Heart left ventricle (tissue), 16 donors: ENCODE measurements at places on chromosomes 7 and 10.

GRCh38 chr7:141231018-141231792 lies 157.3 kb downstream of the TMEM178B start:
- no peak for DNase-seq

- DNase-seq: peak; percentile 65
These were observed 47.0 kb downstream of the AMZ1 start for GRCh38 chr7:2734751-2735571.

- DNase-seq: no peak
These were observed 389.2 kb upstream of the NFE2L3 start for GRCh38 chr7:25762511-25763462.

GRCh38 chr7:151676759-151677158 lies 157.1 kb upstream of the RHEB start:
- peak; percentile 59 for DNase-seq

- no peak for DNase-seq
These were observed 22.1 kb upstream of the CCNJ start for GRCh38 chr10:96021332-96021731.

DNA sequence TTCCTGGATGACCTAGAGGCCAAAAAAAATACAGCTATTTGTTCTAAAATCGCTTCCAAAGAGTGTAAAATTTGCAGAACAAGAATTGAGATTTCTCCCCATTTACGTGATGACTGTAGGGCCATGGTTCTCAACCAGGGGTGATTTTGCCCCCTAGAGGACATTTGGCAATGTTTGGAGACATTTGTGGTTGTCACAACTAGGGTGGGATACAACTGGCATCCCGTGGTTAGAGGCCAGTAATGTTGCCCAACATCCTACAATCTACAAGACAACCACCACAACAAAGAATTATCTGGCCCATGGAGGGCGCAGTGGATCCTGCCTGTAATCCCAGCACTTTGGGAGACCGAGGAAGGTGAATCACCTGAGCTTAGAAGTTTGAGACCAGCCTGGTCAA lies 22.8 kb upstream of the MALSU1 start:
- no peak for DNase-seq

GRCh38 chr7:113143486-113144257 lies 25.3 kb upstream of the SMIM30 start:
- DNase-seq: no peak

GRCh38 chr10:126214021-126214420 lies 174.3 kb downstream of the ADAM12 start:
- DNase-seq: no peak

DNA sequence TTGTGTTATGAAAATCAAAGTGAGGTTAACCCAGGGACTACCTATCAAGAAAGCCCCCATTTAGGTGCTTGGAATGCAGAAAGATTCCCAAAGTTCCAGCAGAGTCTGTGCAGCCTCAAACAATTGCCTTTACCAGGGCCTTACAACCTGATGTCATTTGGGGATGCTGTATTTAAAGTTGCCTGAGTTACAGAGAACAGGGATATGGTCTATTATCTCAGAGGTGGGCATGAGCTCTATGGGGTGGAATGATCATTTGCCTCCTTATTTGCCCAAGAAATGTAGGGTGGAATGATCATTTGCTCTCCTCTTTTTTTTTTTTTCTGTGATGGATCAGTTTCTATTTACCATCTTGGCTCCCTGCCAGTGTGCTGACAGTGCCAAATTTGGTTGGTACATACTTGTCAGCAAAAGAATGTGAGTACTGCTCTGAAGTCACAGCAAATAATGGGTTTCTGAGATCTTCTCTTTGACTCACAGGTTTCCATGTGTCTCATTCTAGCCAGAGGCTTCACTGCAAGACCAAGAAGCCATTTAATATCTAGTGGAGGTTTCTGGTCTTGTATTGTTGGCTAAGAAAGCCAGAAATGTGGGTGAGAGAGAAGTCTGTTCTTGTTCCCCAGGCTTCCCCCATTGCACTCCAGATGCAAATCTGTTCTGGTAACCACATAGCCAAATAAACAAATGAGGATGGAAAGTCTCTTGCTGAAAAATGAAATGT lies 45.5 kb upstream of the ZNRF2 start:
- DNase-seq: peak; percentile 38

GRCh38 chr7:48628793-48629349 lies 295.5 kb upstream of the CDC14C start:
- DNase-seq: no peak

DNA sequence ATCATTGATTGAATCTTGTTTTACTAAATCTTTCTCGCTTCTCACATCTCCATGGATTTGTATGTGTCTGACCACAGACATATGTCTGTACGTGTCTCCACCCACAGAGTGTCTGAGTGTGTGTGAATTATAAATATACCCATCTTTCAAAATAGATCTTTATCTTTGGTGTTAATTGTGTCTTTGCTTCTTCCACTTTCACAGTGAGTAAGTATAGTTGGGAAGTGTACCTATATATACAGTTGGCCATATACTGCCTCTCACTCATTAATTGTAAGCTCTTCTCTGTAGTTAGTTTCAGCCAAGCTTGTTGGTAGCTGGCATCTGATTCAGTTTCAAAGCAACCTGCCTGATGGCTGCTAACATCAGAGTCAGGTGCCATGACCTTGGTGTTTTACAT lies 18.4 kb downstream of the EEPD1 start:
- no peak for DNase-seq

DNA sequence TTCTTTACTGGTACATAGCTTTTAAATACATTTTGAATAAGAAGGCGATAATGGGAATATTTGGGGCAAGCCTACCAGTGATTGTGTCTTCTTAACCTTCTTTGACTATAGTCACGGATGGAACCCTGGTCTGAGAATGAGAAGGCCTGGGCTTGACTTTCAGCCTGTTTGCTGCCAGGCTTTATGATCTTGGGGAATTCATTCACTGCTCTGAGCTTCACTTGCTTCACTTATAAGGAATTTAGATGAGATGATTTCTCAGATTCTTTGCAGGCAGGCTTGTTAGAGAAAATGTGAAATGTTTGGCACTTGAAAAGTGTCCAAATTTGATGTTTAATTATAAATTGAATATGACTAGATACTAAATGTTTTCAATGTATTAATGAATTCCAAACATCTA lies 42.5 kb downstream of the NUP205 start:
- no peak for DNase-seq
